Esophagus muscularis mucosa (tissue), 4 donors: ENCODE measurements at places on chromosomes 6 and 20. TPM values are rescaled to one million over a fixed set of nuclear protein-coding genes. Genes with fewer than 3 reads are reported as not detected.
A peak's percentile ranks its signal among the peaks of the same experiment; 100 is the strongest.

- no peak for DNase-seq
Measured at GRCh38 chr20:63522981-63523611, 2.5 kb downstream of the PPDPF start.

POU5F1 gene
- not detected for total RNA-seq

DNA sequence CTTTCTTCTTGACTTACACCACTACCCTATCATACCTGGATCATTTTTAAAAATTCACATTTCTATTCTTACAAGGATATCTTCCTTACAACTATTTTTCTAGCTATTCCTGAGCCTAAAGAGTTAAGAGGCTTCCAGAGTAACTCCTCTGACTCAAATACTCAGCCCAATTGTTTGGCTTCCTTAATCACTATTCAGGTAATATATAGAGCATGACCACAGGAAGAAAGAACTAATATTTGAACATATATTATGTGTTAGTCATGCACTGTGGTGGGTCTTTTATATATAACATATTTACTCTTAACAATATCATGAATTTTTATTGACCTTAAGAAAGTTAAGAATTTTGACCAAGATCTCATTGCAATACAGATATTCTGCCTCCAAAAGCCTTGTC is 42.0 kb upstream of the ID4 start:
- no peak for DNase-seq

PACRG gene
- total RNA-seq, result 1.8 TPM

DNA sequence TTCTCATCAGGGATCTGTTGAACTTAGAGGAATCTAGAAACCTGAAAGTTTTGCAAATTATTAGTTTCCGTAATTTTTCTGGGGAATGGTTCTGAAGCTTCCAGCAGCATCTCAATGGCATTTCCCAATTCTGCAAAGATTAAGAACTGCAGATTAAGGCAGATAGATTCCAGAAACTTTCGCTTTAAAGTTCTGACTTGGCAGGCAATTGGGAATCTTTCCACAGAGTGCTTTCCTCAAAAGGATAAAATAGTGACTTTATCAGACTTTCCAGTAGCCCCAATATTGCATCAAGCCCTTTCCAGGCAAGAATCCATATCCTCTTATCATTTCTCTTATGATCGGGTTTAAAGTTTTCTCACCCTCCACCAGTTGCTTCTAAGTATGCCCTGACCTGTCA is 261.1 kb downstream of the FNDC1 start:
- peak; percentile 4 for DNase-seq

TXLNB gene
- 2.1 TPM for total RNA-seq

GRCh38 chr20:32626859-32627636 is 41.9 kb upstream of the NOL4L start:
- no peak for DNase-seq

TDRD6 gene
- 0.17 TPM for total RNA-seq
